ENCODE measurements at places on chromosomes 3 and 15.

- DNase-seq = no peak
These were observed 38.0 kb upstream of the RFTN1 start for GRCh38 chr3:16551342-16551976.

GRCh38 chr3:126706631-126707030 lies 2.6 kb downstream of the CHCHD6 start:
- no peak for DNase-seq

DNA sequence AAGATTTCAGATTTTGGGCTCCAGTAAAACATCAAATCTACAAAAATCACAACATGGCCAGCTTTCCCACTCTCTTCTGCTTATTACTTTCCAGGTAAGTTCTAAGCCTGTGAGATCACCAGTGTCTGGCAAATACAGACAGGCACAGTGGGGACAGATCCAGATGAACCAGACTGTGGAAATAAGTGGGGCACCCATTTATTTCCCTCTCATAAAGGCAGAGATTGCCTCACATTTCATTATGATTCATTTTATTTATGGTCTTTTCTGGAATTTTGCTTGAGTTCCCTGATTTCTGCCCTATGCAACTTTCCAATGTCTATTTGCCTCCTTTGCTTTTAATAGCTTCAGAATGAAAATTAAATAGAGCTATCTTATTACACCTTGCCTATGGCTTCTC lies 66.8 kb downstream of the GREM1 start:
- DNase-seq = no peak

GRCh38 chr3:49785565-49786356 lies 581 bp downstream of the IP6K1 start:
- no peak for DNase-seq

- DNase-seq = no peak
These were observed 22.6 kb upstream of the TNFAIP8L3 start for GRCh38 chr15:51117270-51117669.

- DNase-seq = no peak
These were observed 369.1 kb downstream of the RORA start for GRCh38 chr15:60859996-60860494.

DNA sequence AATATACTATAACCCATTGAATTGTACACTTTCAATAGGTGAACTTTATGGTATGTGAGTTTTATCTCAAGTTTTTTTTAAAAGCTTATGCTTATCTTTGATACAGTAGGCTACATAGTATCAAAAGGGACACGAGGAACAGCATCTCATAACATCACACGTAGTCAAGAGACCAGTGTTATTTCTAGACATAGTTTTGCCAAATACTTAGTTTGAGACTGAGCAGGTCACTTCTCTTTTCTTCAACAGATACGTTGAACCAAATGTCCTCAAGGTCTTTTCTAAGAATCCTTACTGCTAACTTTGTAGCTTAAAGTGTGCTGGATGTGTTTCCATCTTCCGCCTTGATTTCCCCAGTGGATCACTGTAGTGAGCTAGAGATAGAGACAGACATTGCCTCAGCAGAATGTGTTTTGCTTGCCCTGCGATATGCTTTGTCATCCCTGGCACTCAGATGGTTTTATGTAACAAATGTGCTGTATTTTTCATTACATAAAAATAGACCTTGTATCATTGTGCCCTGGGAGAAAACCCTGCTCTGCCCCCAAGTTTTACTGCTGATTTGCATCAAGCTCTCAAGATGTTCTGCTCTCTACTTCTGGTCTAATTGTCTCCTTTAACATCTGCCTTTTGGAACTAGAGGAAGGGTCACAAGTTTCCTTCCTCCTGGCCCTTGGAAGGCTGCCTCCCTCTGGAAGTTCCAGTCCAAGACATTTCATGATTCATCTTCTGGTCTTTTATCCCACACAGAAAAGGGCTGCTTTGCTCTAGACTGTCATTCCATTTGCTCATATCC lies 426.4 kb upstream of the RGMA start:
- no peak for DNase-seq

- no peak for DNase-seq
These were observed 985.7 kb downstream of the NSUN3 start for GRCh38 chr3:95048564-95048963.

- no peak for DNase-seq
These were observed 87.2 kb upstream of the SLC2A2 start for GRCh38 chr3:171113716-171114115.

GRCh38 chr3:99506-99905 lies 97.1 kb upstream of the CHL1 start:
- DNase-seq = no peak

DNA sequence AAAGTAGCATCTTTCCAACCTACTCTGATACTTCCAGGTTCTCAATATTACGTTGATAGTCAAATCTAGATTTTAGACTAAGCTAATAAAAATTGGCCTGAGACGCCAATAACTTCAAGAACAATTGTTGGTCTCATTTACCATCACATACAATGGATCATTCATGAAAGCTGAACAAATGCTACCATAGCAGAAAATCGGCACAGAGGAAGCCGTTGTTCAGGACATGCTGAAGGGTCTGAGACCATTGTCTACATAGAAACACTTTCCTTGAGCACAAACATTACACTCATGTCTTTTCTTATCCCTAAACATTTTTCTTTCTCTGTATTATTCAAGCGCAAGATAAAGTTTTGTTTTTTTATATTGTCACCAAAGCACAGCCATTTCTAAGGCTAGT lies 37.2 kb upstream of the FHIT start:
- no peak for DNase-seq

DNA sequence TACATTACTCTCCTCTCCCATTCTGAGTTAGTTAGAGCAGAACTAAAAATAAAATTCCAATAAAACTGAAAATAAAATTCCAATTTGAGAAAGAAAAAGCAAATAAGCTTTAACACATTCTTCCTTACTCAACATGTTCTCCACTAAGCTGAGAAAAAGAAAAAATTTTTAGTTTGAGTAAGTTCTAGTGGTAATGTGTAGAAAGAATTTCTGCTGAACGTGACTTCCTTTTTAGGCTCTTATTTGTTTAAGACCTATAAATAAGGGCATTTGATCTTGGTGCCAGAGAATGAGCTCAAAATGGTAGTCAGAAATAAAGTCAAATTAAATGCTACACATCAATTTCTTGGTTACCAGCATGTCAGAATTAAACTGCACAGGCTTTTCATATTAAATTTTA lies 57.6 kb upstream of the ABHD10 start:
- no peak for DNase-seq

DNA sequence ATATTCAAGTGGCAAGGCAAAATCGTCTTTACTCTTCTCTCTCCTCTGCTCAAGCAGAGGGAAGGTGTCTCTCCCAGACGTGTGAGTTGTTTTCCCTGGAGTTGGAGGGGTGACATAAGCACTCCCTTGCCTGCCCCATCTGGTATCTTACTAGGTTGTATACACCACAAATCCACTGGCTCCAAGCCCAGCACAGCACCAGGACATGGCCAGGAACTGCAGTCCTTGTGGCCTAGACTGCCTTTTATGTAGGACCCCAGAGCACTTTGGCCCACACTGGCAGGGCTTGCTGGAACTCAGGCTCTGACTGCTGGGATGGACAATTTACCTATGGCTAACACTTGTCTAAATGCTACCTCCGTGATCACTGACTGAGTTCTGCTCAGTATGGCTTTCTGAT lies 34.0 kb downstream of the DZIP3 start:
- no peak for DNase-seq

- no peak for DNase-seq
These were observed 56.9 kb downstream of the ABTB1 start for GRCh38 chr3:127729556-127730056.

DNA sequence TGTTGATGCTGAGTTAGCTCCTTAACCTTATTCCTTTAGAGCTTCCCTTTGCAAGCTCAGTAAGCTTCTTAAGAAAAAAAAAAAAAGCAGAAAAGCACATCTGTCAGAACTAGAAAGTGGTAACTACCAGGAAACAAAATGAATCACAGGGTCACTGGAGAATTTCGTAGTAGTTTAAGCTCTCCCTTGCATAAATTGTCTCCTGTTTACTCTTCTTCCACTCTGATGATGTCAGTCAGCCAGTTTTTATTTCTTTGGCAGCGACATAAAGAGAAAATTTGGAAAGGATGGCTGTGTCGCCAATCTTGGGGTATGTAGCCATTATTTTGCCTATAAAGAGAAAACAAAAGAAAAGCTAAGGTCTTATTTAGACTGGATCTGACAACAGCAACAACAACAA lies 3.2 kb upstream of the GABRR3 start:
- no peak for DNase-seq

DNA sequence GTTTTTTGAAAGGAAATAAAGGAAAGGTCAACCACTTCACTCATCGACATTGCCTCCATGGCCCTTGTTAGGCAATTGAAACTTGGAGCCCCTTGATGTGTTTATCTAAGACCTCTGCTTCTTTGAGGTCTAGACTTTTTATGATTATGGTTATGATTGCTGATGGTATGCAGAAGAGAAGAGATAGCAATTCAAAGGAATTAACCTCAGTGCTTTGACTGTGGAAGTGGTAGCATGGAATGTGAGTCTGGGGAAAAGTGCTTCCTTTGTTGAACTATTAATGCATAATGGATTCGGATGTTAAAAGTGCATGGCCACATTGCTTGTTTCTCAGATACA lies 46.1 kb downstream of the FNDC3B start:
- DNase-seq = no peak

- no peak for DNase-seq
These were observed 40.5 kb downstream of the FEZF2 start for GRCh38 chr3:62332835-62333244.

GRCh38 chr3:13009946-13010315 lies 63.3 kb downstream of the IQSEC1 start:
- no peak for DNase-seq

DNA sequence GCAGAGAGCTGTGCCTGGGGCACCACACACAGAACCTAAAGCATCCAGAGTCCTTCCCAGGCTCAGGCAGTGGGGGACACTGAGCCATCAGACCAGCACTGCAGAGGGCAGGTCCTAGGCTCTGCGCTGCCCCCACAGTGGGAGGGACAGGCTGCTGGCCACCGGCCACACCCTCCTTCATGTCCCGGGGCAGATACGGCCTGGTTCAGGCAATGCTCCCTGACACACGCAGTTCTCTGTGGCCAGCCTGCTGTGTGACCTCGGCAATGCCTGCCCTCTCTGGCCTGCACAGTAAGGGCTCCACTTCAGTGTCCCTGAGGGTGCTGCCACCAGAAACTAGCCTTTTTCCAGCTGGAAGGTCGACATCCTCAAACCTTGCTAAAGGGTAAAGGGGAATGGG lies 12.4 kb downstream of the LINGO1 start:
- DNase-seq = no peak

GRCh38 chr15:85578941-85579701 lies 198.7 kb downstream of the AKAP13 start:
- DNase-seq = no peak

DNA sequence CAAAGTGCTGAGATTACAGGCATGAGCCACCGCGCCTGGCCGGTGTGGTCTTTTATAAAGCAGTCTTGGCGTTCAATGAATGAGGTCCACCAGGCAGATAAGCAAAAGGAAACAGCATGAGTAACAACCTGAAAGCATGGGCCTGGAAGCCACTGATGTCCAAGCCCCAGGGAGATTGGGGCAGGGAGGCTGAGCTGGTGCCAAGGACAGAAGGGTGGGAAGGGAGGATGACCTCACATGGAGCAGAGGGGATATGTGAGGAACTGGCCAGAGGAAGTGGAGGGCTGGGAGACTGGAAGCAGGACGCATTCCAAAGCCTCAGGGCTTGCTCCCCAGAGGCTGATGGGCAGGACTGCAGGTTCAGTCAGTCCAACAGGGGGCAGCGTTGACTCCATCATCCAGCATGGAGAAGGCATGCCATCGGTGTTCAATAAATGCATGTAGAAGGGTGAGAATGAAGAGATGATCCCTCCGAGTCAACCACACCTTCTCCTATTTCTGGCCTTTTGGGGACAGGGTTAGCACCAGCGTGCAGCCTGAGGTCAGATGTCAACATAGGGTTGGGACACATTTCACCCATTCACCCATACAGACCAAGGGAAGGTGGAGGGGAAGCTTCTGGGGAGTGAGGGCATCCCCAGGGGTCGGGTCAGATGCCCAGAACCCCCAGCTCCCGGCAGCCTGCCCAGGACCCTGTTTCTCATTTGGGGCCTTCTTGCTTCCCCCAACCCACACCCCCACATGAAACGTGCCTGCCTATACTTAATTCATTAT lies 14.8 kb downstream of the MYL3 start:
- DNase-seq = no peak

GRCh38 chr15:73244333-73244732 lies 124.4 kb downstream of the HCN4 start:
- no peak for DNase-seq

- DNase-seq = no peak
These were observed 727.8 kb downstream of the GBE1 start for GRCh38 chr3:81033684-81034083.

DNA sequence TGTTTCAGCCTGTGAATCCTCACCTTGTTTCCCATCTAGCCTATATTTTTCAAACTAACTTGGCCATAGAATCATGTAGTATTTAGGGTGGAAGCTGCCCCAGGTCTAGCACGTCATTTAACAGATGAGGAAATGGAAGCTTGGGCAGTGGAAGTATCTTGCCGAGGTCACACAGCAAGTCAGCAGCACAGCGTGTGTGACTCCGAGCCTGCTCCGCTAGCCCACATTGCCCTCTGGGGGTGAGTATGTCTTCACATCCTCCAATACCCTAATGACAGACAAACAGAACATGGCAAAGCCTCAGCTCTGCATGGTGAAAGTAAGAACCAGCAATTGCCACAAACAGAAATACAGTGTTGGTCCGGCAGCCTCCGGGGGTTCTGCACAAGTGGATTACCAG lies 2.2 kb upstream of the CCR5 start:
- DNase-seq = peak; percentile 32

GRCh38 chr3:156307704-156308103 lies 187.3 kb downstream of the KCNAB1 start:
- DNase-seq = no peak

DNA sequence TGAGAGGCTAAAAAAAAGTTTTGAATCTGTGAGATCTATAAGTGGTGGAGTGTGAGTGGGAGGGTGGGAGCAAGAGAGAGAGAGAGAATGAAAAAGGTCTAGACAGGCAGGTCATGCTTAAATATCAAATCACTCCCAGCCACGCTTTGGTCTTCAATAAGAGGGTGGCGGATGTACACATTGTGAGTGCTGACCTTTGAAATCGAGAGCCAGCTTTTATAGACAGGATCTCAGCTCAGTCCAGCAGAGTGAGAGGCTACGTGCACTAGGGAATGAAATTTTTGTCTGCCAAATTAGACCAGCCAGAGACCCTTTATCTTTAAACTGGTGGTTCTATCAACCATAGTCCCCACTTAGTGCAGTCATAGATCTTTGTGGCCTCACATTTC lies 342.3 kb upstream of the PROK2 start:
- DNase-seq = no peak

- no peak for DNase-seq
These were observed 6.5 kb upstream of the VPS8 start for GRCh38 chr3:184805351-184806038.

- DNase-seq = no peak
These were observed 695.7 kb upstream of the NECTIN3 start for GRCh38 chr3:110375751-110376518.

DNA sequence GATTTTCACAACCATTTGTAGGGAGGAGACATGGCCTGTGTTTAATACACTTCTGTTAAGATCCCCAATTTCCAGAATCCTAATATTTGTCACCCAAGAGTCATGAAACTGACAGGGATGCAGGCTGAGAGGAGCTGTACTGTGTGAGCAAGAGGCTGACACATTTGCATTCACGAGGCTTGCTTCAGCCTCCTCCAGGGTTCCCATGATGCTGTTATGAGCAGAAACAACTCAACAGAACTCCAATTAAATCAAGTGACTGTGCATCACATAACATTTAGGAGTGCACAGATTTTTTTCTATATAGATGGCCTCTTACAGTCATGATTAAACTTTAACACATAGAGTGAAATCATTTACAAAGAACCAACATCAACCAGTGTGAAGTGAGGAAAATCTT lies 292.3 kb upstream of the STT3B start:
- no peak for DNase-seq

Data from stimulated activated CD8-positive, alpha-beta memory T cell treated with anti-CD3 and anti-CD28 coated beads, Interleukin-7, amount 100 ng/mL, for 1 hour (primary cell).